SW 1271 (cell line): ENCODE measurements at places on chromosomes 6 and 20.
A peak's percentile ranks its signal among the peaks of the same experiment; 100 is the strongest.

DNA sequence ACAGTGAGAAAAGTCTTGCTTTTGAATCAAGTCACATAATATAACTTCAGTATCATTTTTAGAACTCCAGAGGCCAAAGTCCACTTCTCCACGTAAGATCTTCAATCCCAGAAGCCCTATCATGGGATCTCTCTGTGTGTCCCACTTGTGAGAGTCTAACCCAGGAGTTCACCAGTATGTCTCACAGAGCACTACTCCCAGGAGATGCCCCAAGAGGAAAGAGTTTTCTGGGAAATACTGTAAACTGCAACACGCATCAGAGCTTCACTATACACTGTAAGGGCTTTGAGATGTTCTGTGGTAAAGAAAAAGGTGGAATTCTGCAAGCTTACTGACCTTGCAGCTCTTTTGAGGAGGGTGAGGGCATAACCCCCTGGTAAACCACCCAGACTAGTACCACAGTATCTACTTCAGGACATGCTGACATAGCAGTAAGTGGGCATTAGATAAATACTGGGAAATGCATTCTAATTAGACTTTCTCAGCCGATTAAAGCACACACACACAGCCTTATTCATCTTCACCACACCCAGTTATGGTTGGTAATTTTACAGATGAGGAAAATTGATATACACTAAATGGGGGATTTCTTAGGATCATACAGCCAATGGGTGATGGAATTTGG is 12.3 kb downstream of the DCBLD1 start:
- no peak for DNase-seq

- no peak for DNase-seq
Observed at GRCh38 chr20:5464901-5465603, 148.3 kb upstream of the PROKR2 start.

DNA sequence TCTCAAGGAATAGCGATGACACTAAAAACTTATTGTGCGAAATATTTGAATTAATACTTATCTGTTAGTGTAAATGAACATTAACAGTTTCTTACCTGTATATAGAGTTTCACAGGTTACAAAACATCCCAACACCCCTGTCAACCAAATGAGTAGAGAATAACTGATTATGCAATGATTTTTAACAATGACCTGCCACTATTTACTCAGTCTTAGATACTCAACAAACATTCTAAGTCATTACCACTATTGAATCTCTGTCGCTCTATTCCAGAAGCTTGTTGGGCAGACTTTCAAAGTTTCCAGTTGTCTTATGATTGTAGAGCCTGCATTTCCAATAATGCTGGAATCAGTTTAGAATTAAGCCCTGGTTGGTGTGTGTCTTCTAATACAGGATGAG is 85.5 kb downstream of the RNF182 start:
- DNase-seq, result no peak

- no peak for DNase-seq
Observed at GRCh38 chr6:105616521-105616920, 213.6 kb upstream of the PREP start.

DNA sequence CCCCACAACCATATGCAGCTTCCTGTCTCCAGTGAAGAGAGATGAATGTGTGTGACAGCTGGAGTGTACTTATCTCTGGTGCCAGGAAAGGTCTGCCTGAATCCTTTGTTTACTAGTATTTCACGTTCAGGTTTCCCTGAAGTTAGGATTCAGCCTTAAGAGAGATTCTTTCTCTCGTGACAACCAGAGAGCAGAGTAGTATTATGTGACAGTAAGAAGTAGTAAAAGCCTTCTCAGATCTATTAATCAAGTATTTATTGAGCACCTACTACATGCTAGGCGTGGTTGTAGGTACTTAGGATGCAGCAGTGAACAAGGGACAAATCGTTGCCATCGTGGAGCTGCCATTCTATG is 949 bp downstream of the KIFC1 start:
- DNase-seq, result no peak

DNA sequence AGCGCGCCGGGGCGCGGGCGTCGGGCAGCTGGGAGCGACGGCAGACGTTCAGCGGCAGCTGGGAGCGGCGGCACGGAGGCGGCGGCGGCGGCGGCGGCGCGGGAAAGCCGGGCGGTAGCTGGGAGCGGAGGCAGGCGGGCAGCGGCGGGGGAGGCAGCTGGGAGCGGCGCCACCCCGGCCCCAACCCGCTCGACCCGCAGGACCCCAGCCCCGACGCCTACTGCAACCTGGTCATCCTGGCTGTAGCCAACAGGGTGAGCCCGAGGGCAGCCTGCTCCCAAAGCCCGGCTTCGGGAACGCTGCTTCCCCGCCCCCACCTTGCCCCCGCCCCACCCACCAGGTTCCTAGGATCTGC is 8.9 kb downstream of the CCM2L start:
- peak; percentile 41 for DNase-seq

- no peak for DNase-seq
Observed at GRCh38 chr6:151553416-151554165, 59.8 kb downstream of the CCDC170 start.

- DNase-seq, result no peak
Observed at GRCh38 chr6:80227545-80228105, 121.2 kb downstream of the BCKDHB start.

DNA sequence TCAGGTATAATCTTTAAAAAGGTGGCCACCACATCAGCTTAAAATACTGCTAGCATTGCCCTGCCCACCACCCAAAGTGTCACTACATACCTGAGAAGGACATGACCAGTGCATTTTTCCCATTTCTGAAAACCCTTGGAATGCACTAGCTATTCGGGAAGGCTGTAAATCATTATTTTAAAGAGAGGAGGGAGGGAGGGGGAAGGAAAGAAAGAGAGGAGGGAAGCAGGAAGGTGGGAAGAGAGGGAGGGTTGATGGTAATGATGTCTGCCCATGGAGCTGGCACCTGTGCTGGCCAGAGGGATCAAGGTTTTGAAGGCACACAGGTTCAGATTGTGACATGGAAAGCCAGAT is 32.4 kb downstream of the VAPB start:
- no peak for DNase-seq

GRCh38 chr6:157226026-157226625 is 97.2 kb downstream of the TMEM242 start:
- DNase-seq, result no peak

DNA sequence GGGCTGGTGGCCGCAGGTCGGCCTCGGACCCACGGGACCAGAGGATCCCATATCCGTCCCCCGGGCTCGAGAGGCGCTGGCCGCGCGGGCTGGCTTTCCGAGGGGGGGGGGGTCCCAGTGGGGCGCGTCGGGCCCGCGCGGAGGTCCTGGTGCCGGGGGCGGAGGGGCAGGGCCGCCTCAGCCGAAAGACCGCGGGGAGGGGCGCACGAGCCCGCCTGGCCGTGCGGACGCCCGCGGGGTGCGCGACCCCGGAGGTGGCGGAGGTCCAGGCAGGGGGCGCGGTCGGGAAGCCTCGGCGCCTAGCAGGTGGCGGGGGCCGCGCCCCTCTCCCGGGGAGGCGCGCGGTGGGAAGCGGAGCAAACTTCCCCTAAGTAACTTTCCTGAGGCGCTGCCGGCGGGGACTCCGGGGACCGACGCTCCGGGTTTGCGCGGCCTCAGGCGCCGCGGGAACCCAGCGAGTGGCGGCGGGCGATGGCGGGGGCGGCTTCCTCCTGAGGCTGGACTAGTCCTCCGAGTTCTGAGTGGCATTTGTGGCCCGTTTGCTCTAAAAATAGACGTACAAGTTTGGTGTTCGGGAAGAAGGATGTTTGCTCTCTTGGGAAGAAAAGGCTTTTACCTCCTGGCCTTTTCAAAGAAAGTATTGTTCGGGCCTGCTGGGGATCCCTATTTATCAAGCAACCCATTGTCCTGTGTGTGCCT is 26.5 kb upstream of the BTBD3 start:
- peak; percentile 58 for DNase-seq

- no peak for DNase-seq
Observed at GRCh38 chr6:56021943-56022342, 146.6 kb upstream of the BMP5 start.

DNA sequence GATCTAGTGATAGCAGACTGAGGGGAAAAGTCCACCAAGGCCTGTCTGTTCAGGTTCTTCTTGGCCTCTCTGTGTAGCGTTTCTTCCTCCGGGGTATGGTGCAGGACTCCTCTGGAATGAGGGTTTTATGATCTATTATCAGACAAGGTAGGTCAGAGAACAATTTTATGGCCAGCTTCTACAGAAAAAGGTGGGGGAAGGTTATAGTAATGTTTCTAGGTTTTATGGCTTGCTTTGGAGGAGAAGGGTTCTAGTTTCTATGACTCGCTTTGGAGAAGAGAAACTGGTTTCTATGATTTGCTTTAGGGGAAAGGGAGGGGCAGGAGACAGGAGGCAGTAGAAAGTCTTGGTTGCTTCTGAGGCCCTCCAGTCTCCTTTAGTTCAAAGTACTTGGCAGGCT is 144.8 kb upstream of the LAMA2 start:
- no peak for DNase-seq
